ENCODE measurements at places on chromosomes 7 and 10.

GRCh38 chr10:3735175-3735574 lies 49.8 kb downstream of the KLF6 start:
- DNase-seq: no peak

GRCh38 chr7:26376175-26376917 lies 84.7 kb downstream of the SNX10 start:
- DNase-seq: no peak

GRCh38 chr10:69643779-69644657 lies 14.0 kb downstream of the FAM241B start:
- no peak for DNase-seq

- DNase-seq: no peak
Measured at GRCh38 chr7:140702774-140703173, 6.3 kb downstream of the NDUFB2 start.

DNA sequence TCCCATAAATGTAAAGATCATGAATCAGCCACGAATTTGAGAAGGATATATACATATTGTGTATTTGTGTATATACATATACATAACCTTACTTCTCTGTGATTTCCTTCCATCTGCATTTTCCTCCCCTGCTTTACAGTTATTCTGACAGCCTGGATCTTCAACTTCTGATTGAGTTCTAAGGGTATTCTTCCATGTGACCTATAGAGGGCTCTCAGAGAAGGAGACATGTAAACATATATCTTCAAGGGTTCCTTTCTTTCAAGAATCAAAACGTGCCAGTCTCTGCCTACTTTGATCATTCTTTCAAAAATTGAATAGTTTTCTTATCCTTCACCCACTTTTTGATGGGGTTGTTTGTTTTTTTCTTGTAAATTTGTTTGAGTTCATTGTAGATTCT lies 453.7 kb upstream of the POT1 start:
- DNase-seq: no peak

DNA sequence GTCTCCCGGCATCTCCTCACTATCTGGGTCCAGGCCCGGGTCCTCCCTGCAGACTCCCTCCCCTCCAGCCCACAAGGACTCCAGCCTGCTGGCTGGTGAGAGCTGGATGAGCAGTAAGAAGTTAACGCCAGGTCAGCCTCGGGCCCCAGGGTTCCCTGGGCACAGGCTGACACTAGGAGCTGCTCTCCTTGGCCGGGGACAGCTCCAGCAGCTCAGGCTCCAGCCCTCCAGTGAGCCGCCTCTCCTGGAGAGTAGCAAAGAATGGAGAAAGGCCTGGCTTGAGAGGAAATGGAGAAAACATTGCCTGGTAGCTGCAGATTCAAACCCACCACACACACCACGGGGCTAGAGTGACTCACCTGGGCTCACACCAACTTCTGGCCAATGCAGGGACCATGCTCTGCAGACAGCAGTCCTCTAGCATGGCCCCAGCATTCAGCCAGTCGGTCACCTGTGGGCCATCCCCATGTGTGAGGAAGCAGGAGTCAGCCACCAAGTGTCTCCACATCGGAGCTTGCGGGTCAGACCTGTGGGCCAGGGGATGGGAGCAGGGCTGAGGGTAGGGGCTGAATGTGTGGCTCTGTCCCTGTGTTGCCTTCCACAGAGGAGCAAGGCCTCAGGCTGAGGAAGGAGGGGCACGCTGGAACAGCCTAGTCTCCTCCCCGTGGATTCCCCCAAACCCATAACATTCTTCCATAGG lies 6.5 kb downstream of the SAP25 start:
- no peak for DNase-seq

DNA sequence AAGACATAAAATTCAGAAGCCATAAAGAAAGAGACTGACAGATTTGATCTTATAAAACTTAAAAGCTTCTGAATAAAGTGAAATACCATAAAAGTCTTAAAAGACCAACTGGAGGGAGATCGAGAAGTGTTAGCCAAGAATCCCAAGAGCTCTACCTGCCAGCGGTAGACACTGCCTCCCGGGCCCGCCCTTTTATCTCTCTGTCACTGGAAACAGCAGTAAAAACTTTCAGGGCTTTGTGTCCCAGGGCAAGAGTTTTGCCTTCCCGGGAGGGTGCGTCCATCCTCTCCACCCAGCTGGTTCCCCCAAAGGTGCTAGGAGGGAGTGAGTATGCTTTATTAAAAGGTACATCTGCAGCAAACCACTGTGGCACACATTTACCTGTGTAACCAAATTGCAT lies 5.8 kb downstream of the PLA2G12B start:
- DNase-seq: no peak

- no peak for DNase-seq
Measured at GRCh38 chr10:131245475-131246059, 66.0 kb downstream of the TCERG1L start.

DNA sequence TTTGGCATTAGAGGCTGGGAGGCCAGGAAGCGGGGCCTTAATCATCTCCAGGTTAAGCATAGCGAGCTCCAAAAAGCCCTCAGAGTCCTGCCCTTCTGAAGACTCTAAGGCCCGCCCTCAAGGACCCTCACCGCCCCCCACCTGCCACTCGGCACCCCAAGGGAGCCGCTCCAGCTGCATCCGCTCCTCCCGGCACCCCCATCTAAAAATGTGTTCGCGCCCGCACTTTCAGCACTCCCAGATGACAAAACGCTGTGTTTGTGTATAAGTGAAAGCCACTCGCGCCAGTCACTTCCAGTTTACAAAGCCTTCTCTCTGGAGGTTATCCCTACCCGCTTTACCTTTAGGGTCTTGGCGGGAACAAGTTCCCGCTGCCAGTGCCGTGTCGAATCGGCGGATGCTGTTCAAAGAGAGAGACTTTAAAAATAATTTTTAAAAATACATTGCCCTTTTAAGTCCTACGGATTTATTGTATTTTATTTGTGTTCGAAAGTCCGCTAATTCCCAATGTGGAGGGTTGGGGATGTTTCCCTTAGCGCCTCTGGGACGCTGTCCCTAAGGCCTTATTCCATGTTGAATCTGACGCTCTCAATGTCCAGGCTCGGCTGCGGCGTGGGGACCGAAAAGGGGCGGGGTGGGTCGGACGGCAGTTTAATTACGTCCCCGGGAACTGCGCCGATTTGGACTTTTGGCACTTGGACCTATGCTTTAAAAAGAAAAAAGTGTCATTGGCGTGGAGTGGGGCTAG lies at the start of the genes DCLRE1A and NHLRC2:
Gene DCLRE1A, minus strand, starts transcription at position 70 of the 748 bp plus-strand sequence. CDS start 900 bp downstream, outside the sequence.
Gene NHLRC2, plus strand, starts transcription at position 649 of the 748 bp plus-strand sequence. CDS start 212 bp downstream, outside the sequence.
- no peak for DNase-seq

- DNase-seq: no peak
Measured at GRCh38 chr10:129955601-129956285, 8.3 kb downstream of the EBF3 start.

DNA sequence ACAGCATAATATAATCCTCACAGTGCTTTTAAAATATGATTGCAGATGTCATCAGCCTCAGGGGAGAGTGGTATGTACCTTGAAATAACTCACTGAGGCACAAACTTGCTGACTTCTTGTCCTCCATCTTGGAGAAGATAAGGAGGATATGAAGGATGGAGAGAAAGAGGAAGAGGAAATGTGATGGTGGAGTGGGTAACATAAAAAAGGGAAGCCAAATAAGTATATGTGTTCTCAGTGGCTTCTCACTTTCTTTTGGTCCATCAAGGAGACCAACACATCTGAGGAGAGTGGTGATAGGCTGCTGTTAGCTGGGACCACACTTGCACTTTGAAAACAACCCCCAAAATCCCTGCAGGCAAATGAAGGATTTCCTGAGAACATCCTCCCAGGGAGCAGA lies 21.6 kb upstream of the ZNF37A start:
- DNase-seq: no peak

GRCh38 chr7:151429560-151430331 lies 10.2 kb downstream of the CRYGN start:
- peak; percentile 17 for DNase-seq

DNA sequence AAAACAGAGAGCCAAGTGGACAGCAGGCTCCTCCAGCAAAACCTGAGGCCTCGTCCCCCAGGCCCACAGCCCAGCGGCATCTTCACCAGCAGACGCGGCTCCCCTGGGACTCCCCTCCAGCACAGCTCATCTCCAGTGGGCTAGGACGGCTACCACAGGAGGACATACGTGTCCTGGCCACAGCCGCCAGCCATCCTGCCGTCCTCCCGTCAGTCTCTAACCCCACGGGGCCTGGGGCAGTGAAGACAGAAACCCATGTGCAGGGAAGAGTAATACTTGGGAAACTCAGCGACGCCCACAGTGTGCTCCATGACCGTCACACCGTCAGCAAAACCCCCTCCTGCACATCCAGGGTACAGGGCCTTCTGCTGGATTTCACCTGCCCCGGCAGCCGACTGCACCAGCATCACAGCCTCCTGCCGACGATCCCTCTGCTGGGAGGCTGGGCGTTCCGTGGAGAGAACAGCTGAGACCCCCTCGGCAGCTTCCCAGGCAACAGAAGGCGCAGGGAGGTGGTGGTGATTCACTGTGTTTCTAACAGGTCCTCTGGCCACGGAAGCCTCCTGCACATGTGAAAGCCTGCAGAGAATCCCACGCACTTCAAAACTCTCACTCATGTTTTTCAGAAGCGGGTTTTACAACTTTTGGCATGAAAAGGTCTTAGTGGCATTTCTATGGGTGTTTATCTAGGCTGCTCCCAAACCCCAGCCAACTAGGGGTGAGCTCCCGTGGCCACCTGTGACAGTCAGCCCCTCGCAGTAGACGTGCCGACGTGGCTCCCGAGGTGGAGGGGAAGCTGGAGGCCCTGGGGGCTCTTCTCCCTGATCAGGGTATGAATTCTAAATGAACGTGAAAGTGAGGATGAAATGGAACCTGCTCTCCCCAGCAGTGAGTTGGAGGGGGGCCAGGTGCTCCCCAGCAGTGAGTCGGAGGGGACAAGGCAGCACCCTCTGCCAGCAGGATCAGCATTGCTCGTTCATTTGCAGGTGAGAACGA lies 513.5 kb downstream of the PTPRN2 start:
- no peak for DNase-seq

GRCh38 chr10:125521721-125522680 lies 161.0 kb downstream of the TEX36 start:
- DNase-seq: no peak

- DNase-seq: no peak
Measured at GRCh38 chr10:62870866-62871265, 54.7 kb upstream of the EGR2 start.

GRCh38 chr7:70177166-70177565 lies 578.9 kb downstream of the AUTS2 start:
- DNase-seq: no peak
